Hematopoietic multipotent progenitor cell treated with erythropoietin and hydrocortisone succinate and interleukin-3 and kit ligand, for 4 days (in vitro differentiated cells): ENCODE measurements at places on chromosomes 4 and X.

DNA sequence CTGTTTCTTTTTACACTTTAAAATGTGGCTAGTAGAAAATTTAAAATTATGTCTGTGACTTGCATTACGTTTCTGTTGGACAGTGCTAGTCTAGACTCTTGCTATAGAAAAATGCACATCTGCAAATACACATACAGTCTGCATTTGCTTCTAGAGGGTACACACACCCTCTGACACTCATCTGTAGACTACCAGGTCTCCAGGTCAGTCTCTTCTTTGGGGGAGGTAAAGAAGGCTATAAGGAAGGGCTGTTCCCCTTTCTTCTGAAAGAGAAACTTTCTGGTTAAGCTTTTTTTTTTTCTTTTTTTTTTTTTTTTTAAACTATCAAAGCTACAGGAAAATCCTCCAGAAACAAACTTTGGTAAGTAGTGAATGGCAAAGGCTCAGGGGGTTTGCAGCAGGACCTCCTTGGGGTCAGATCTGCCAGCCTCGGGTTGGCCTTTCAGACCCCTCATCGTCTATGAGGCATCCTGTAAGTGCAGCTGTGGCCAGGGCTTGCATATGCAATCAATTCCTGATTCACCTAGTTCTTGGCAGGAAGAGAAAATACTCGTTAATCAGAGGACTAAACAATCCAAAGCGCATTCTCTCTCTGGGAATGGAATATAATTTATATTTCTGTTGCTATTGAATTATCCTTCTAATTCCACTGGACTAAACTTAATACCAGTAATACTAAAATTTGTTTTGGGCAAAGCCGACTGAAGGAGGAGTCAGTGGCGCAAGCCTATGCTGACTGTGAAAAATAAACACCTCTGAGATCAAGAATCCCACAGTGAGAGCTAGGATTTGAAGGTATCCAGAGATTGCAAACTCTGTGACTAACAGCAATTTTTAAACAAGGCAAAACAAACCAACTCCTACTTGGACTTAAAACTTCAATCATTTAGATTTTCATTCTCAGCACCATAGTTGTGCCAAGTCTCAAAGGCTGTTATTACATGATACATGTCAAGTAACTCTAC is 109.3 kb upstream of the TBC1D9 start:
- DNase-seq = no peak

DNA sequence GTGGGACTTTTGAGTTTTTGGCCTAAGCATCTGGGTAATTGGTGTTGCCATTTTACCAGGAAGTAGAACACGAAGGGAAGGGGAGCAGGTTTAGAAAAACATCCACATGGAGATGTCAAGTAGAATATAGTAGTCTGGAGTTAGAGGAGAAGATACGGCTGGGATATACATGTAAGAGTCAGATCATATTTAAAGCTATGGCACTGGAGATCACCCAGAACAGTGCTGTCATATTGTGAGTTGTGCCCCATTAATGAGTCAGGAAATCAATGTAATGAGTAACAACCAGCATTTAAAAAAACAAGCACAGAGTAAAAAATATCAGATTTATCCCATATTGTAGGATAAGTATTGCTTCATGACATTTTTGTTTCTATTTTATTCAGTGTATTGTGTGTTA is 4.2 kb downstream of the GSTCD start:
- DNase-seq = no peak

GRCh38 chr4:74490736-74491135 is 45.8 kb downstream of the AREG start:
- no peak for DNase-seq

DNA sequence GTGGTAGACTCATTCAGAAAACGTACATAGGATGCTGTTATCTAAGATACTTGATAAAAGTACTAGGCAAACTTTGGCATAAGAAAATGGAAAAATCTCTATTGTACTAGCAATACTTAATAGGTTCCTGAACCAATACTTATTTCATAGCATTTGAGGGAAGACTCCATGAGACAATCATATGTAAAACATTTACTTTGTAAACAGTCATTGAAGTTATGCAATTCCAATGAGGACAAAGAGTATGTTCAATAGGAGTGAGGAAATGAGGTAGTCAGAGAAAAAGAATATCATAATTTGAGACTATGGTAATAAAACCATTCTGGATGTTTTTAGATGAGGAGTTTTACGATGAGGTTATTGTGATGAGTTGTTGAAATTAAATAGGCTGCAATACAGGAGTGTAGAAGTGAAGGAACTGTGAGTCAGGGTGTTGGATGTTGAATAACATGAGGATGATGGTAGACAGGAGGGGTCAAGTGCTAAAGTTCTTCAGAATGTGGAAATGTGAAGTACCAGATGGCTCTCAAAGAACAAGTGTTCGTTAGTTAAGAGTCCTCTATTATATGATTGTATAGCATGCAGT is 397.9 kb downstream of the PPP3CA start:
- DNase-seq = no peak

DNA sequence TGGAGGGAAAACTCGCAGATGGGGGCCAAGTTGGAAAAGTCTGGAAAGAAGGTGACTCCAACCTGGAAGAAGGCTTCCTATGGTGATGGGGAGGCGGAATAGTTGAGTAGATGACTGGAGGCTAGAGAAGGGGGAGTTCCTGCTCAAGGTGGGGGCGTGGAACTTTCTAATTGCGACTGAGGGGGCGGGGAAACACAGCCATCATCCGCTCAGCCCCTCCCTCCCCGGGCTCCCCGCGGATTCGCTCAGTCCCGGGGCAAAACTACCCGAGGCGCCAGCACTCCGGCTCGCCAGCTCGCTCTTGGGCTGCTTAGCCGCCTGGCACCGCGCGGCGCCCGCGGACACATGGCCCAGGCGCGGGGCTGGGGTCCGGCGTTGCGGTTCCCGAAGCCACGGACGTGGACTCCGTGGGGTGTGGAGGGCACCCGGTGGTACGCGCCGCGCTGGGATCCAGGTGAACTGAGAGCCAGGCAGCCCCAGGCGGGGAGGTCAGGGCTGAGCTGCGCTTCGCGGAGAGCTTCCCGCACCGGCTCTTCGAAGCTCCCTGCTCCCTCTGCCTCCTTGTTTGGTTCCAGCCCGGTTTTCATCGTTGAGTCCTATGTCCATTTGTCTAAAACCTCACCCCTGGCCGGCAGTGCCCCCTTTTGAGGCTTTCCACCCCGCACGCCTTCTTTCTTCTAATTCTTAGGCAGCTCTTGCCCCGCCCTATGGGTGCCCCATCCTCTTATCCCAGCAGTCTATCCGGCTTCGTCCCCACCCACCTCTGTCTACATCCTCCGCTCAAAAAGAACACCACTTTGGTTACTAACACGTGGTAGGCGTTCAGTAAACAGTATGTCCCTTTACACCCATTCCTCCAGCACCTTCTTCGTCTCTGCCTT is 38.9 kb downstream of the STARD8 start:
- peak; percentile 80 for DNase-seq

GRCh38 chr4:6071959-6072720 is 53.9 kb upstream of the C4orf50 start:
- no peak for DNase-seq

DNA sequence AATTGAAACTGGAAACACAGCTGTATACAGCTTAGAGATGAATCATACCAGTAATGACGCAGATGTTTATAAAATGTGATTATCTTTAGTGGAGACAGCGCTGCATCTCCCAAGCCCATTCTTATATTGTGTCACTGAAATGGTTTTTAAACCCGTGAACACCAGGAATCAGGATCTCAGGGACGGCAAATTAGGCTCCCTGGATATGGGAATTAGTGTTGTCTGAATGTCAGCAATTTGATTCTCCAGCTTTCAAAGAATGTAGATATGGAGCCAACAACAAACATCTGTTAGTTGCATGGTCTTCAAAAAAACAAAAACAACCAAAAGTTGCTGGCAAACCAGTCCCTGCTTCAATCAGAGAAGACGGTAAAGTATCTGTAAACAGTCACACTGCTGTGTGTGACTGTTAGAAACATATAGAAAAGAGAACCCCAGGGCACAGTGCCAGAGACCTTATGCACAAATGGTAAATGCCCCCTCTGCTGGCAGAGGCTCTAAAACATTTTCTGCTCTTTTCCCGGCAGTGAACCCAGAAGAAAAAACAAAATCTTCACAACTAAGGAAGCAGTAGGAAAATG is 351.9 kb upstream of the FTHL17 start:
- peak; percentile 71 for DNase-seq

GRCh38 chrX:3713225-3713936 is at the start of gene PRKX:
PRKX (minus strand) TSS chrX:3713649; CDS start chrX:3713253, 396 bp downstream.
- DNase-seq = peak; percentile 79

DNA sequence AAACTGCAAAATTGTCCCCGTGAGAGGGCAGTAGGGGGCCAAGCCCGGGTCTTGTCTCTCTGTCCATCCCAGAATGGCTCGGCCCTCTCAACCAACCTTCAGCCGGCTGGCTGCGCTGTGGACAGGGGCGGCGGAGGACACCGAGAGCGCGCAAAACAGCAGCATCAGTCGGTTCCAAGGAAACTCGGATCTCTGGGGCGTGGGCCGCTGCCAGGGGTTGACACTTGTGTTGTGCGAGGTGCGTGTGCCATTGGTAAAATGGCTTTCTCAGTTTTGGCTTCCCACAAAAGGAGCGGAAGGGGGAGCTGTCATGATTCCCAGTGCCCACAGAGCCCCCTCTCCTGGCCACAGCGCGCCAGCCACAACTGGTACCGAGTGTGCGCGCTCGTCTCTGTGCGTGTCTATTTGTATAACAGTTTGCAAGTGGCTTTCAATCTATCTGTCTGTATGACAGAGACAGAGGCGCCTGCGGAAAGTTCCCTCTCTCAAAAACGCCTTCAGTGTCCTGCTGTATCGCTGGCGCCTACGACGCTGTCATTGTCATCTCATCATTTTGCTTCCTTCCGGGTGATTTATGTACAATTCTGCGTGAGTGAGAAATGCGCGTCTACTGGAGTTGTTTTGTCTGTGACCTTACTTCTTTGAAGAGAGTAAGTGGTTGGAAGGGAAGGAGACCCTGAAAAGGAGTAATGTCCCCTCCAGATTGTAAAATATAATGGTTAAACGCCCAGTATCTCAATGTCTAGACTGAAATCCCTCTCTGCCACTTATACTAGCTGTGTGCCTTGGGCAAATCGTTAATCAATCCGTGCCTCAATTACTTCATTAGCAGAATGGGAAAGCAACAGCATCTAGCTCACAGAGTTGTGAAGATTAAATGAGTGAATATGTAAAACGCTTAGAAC is 1.8 kb downstream of the DKK2 start:
- DNase-seq = peak; percentile 25

GRCh38 chrX:125758819-125759218 is 407.3 kb downstream of the DCAF12L2 start:
- DNase-seq = no peak

DNA sequence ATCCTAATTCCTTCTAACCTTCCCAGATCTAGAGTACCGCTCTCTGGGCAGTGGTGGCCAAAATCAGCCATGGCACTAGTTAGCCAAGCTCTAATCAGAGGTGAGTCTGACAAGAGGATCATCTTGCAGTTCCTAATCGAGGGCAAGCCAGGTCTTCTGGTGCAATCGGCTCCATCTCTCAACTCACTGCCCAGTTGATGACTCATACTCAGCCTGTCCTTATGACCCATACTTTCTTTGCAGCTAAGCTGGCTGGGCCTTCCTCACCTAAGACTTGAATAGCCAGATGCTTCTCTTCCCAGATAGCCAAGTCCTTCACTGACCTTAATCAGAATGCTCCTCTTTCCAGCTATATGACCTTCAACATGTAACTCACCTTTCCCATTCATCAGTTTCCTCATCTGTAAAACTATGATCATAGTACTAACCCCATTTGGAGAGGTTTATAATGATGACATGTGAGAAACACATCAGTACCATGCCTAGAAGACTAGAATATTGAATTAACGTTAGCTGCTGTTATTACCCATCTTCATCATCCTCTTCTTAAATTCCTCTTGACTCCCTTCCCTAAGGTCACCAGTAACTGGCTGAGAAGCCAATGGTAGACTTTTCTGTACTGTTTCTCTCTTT is 57.1 kb downstream of the RELL1 start:
- peak; percentile 19 for DNase-seq
